Stimulated activated CD8-positive, alpha-beta memory T cell treated with anti-CD3 and anti-CD28 coated beads, Interleukin-15, amount 100 ng/mL, for 1 hour (primary cell): ENCODE measurements at places on chromosomes 1 and 21.

GRCh38 chr1:176949033-176949662, 215.4 kb downstream of the ASTN1 start:
- no peak for DNase-seq

DNA sequence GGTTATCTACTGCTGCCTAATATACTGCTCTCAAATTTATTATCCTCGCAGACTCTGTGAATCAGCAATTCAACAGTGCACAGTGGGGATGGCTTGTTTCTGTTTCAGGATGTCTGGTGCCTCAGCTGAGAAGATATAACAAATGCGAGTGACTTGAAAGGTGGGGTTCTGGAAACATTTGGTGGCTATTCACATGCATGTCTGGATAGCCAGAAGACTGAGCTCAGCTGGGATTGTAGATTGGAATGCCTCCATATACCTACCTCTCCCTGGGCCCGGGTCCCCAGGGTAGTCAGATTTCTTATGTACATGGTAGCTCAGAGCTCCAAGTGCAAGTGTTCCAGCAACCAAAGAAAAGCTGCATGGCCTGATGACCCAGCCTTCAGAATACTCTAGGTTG, 176.3 kb downstream of the IER5 start:
- DNase-seq, result no peak

DNA sequence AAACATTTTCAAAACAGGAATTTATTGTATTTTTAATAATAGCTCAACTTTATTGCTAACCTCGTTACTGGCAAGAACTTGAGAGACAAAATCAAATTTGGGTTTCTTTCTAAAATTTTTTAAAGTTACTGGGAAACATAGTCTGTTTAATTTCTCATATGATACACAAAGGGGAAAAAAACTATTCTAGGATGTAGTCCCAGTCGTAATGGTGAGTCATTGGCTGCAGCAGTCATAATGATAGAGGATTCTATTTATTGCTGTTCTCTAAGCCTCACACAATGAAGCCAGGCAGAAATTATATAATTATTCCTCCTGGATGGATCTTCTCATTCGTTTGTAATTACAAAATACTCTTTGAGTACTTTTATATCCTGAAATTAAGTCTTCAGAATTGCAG, 326.5 kb upstream of the SGIP1 start:
- DNase-seq, result no peak

- DNase-seq, result no peak
Measured at GRCh38 chr1:180521474-180522212, 19.3 kb upstream of the ACBD6 start.

DNA sequence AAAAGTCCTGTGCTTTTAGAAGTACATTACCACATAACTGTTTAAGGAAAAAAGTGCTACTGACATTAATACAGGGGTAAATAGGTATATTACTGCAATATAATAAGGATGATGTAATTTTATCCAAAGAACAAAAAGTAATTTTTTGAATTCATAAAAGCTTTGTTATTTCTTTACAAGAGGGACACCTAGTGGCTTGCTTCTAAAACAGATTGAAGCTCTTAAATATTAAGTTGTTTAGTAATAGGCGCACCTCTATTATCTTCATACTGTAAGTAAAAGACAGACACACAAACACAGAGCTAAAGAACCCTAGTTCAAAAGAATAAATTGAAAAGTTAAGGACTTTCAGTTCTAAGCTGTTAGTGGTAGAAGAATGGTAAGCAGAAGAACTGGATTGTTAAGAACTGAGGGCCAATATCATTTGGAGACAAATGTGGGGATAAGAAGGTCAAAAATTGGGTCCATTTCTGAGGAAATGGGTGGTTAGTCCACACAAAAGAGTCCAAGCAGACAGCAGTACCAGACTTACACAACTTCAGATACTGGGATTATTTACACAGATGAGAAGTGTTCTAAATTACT, 15.4 kb downstream of the ZNHIT6 start:
- no peak for DNase-seq
